Putamen (tissue), 1 donor: ENCODE measurements at places on chromosomes 13 and 19.

- no peak for DNase-seq
Measured at GRCh38 chr13:51585696-51586095, 1.4 kb downstream of the WDFY2 start.

DNA sequence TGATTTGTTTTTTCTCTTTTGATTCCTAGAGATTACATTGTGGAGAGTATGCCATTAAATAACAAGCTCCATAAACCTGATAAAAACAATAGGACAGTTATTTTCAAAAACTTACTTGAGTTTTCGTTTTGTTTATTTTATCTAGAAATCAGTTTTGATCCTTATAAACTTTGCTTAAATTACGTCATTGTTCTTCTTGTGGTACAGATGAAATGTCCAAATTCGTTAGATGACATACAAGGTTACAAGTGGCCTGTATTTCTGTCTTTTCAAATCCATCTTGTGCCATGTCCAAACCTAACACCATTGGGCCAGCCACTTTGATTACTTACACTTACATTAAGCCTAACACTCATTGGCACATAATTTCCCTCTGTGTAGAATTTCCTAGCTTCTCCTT lies 372.0 kb downstream of the PCDH9 start:
- no peak for DNase-seq

- no peak for DNase-seq
Measured at GRCh38 chr13:112704308-112705145, 14.7 kb downstream of the ATP11A start.

GRCh38 chr13:59750860-59751259 lies 412.9 kb downstream of the DIAPH3 start:
- DNase-seq = peak; percentile 59

- no peak for DNase-seq
Measured at GRCh38 chr19:30593975-30594745, 222.0 kb downstream of the ZNF536 start.

DNA sequence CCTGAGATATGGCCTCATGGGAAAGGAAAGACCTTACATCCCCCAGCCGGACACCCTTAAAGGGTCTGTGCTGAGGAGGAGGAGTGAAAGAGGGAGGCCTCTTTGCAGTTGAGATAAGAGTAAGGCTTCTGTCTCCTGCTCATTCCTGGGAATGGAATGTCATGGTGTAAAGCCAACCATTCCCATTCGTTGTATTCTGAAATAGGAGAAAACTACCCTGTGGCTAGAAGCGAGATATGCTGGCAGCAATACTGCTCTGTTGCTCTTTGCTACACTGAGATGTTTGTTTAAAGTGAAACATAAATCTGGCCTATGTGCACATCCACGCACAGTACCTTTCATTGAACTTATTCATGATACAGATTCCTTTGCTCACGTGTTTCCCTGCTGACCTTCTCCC lies 783 bp upstream of the ZNF587B start:
- DNase-seq = no peak

DNA sequence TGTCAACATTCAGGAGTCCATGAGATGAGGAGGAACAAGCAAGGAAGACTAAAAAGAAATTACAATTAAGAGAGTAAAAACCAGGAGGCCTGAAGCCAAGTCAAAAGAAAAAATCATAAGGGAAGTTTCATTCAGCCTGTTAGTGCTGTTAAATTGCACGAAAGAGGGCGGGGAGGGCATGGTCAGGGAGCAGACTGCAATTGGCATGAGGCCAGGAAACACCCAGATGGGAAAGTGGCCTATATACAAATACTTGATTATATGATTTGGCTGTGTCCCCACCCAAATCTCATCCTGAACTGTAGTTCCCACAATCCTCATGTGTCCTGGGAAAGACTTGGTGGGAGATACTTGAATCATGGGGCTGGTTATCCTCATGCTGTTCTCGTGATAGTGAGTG lies 43.9 kb downstream of the TNFSF13B start:
- DNase-seq = no peak

DNA sequence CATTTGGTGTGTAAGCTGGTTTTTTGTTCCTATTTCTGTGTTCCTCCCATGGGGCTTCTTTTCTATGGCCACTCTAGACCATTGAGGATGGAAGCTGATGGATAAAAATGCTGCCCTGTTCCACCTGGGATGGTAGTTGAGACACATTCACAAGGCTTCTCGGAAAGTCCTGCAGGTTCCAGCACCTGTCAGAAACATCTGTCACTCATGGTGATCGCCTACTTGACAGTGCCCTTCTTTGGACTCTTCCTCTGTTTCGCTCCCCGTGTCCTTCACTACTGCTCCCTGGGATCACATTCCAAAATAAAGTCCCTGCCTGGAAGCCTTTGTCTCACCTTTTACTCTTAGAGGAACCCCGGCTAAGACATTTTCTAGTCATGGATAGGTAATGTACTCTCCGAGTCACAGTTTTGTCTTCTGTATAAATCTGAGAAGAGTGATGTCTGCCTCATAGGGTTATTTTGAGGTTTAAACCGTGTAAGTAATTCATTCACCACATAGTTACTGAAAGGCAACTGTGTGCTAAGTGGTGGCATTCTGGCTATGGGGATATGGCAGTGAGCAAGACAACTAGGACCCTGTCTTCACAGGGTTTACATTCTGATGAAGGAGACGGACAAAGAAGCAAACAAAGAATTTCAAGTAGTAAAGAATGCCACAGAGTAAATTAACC lies 21.0 kb downstream of the UBAC2 start:
- DNase-seq = no peak

DNA sequence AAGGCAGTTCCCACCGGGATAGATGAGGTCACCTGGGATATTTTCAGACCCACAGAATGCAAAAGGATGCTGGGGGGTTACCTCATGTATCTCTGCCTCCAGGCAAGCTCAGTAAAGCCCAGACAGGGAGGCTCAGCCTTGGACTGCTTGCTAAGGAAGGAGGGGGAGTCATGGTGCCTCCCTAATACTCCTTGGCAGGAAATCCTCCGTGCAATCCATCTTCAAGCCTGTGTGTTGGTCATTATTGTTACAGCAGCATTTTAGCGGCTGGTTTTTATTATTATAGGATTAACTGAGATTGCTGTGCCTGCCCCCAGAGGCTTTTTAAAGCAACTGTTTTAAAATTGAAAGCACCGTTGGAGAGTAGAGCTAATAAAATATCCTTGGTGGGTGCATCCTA lies 188.5 kb upstream of the UBL3 start:
- no peak for DNase-seq

DNA sequence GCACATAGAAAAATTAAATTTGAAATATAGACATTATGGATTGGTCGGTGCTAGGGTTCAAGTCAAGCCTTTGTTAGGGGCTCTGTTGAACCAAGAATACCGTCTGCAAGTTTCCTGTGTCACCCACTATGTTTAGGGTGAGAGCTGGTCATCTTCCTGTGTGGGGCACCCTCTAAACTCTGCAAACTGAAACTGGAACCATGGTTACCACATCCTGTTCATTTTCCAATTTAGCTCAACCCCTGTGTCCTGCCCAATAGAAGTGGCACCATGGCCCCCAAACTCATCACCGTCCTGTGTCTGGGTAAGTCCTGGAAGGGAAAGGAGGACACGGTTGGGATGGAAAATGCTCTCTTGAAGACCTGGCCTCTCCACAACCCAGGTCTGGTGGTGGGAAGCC lies 29.9 kb downstream of the LAIR2 start:
- peak; percentile 31 for DNase-seq

- no peak for DNase-seq
Measured at GRCh38 chr13:113183450-113184129, 24.9 kb downstream of the PCID2 start.

DNA sequence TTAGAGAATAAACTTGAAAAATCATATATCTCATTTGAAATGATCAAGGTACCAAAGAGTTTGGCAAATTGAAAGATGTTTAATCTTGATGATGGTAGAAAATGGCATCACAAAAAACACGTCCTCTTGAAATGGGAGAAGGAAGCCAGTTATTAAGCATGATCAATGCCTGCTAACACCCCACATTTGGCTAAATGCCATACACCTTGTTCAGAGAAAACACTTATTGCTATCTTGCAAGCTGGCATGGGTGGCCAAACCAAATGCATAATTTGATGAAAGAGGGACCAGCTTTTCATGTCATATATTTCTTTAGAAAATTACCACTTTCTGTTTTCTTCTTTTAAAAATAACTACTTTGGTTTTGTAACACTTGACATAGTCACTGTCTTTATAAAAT lies 141.3 kb downstream of the ZAR1L start:
- DNase-seq = no peak

- no peak for DNase-seq
Measured at GRCh38 chr19:16070366-16070990, 5.8 kb upstream of the TPM4 start.

- no peak for DNase-seq
Measured at GRCh38 chr19:2050349-2050990, 574 bp downstream of the MKNK2 start.

GRCh38 chr19:50673118-50673517 lies 23.9 kb downstream of the C19orf81 start:
- no peak for DNase-seq

DNA sequence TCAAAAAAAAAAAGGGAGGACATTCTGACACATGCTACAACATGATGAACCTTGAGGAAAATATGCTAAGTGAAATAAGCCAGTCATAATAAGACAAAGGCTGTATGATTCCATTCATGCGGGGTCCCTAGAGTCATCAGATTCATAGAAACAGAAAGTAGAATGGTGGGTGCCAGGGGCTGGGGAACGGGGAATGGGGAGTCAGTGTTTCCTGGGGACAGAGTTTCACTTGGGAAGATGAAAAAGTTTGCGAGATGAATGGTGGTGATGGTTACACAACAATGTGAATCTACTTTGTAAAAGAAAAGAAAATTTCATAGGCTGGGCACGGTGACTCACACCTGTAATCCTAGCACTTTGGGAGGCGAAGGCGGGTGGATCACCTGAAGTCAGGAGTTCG lies 6.1 kb upstream of the CLEC4G start:
- DNase-seq = no peak

GRCh38 chr19:45863840-45864628 lies at the start of gene FOXA3:
TSS of gene FOXA3 (plus strand) at chr19:45864326. CDS start at chr19:45864457, 131 bp downstream.
- DNase-seq = no peak

DNA sequence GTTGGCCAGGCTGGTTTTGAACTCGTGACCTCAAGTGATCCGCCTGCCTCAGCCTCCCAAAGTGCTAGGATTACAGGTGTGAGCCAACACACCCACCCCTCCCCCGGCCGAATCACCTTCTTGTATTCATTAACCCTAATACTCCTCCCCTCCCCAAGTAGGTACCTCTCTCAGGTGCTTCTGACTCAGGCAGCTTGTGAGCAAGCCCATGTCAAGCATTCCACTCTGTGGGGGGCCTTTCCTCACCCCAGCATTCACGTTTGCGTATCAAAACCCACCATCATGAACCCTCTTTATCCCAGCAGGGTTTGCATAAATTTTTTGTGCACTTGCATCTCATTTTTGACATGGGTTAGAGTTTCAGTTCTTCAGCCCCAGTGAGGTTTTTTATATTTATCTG lies 23.6 kb upstream of the RFXAP start:
- DNase-seq = no peak

DNA sequence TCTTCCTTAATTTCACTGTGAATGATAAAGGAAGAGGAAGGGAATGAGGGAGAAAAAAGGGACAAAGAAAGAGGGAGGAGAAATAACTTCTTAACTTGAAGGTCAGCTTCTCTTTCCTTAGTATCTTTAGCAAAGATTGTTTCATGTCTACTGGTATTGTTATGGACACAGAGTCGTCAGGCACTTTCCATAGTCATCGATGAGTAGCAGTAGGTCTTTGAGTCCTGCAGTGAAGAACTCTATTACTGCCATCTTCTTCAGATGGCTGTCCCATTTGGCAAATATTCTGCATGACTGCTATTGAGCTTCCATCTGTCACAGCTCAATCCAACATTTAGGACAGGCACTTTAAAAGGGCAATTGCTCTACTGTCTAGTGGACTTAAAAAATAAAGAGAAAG lies 2463.1 kb downstream of the PCDH9 start:
- DNase-seq = no peak

DNA sequence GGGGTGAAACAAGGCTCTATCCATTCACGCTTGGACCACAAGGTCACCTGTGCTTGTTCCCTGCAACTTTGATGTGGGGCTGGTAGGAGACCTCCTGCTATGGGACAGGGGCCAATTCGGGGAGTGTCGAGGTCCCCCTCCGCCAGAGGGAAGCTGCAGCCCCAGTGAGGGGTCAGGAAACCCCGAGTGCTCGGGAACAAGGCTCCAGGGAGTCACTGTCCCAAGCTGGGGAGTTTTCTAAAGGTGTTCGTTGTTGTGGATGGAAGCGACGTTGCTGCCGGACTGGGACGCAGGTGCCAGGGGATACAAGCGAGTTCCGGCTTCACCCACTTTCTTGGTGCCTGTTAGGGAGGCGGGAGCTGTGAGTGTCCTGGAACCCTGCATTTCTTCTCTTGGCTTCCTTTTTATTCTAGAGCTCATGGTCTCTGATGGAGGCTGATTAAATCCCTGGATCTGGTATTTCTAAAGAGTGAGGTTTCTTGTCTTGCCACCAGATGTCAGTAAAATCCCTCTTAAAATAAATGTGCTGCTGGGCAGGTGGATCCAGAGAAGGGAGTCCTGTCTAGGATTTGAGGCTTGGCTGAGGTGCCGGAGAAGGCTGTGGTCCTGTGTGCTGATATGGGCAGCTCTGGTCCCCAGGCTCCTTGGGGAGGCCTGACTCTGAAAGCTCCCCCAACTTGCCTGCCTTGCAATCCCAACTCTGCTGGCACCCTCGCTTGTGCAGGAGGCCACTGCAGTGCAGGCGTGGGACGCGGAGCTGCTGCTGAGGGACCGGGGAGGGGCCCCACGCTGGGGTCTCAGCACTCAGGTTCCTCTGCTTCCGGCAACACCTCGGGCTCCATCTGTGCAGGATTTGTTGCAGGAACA lies 153.9 kb downstream of the TEX29 start:
- DNase-seq = peak; percentile 31

DNA sequence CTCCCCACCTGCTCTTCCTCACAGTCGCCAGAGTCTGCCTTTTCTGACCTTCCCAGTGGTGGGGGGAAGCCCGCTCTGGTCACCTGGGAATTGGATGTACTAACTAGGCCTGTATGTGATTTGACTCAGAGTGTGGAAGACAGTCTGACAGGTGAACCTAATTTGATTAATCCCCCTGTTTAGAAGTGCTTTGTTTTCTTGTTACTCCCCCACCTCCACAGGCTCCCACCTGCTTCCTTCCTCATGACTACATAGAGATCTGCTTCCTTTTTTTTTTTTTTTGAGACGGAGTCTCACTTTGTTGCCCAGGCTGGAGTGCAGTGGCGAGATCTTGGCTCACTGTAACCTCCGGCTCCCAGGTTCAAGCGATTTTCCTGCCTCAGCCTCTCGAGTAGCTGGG lies 44.0 kb downstream of the COG3 start:
- DNase-seq = no peak

GRCh38 chr19:30733826-30734550 lies 361.8 kb downstream of the ZNF536 start:
- no peak for DNase-seq

DNA sequence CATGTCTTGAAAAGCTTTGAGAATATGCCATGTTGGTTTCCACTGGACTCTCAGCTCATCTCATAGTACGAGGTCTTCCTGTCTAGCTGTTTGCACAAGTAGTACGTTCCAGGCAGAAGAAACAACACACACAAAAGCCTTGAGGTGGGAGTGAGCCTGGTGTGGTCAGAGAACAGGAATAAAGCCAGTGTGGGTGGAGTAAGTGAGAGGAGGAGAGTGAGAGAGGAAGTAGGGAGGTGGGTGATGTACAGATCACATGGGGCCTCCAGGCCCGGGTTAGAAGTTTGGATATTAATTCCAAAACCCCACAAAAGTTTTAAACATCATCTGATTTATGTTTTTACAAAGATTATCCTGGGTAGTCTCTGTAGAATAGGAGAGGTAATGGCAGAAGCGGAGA lies 230.6 kb downstream of the MTUS2 start:
- DNase-seq = no peak

GRCh38 chr13:73960474-73960873 lies 173.7 kb downstream of the KLF12 start:
- no peak for DNase-seq
